ENCODE measurements at places on chromosomes 7 and 10.
A peak's percentile ranks its signal among the peaks of the same experiment; 100 is the strongest.

DNA sequence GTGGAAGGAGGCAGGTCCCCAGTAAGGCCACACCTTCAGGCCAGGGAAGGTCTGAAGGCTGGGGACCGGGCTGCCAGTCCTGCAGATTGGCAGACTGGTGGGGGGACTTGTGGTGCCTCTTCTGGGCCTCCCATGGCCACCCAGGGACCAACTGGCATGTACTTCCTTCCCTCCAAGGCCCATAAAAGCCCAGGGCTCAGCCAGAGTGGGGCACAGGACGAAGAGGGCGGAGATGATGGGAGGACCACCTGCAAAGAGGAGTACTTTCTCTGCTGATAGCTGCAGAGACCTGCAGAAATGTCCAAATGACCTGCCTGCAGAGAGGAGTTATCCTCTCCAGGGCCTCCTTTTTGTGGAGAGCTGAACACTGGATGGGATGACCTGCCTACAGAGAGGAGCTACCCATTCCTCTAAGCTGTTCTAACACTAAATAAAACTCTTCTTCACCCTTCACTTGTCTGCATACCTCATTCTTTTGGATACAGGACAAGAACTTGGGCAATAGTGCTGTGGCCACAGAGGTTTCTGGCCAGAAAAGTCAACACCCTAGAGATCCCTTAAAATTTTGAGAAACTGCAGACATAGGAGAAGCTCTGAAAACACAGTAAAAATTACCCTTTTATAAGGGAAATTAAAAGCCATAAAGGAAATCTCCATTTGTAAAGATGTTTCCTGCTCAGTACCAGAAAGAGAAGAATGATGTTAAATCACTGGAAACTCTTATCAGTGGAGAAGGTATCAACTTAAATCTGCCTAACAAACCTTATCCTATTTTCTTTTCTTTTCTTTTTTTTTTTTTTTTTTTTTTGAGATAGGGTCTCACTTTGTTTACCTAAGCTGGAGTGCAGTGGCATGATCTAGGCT is 20.7 kb upstream of the PRF1 start:
- no peak for DNase-seq

DNA sequence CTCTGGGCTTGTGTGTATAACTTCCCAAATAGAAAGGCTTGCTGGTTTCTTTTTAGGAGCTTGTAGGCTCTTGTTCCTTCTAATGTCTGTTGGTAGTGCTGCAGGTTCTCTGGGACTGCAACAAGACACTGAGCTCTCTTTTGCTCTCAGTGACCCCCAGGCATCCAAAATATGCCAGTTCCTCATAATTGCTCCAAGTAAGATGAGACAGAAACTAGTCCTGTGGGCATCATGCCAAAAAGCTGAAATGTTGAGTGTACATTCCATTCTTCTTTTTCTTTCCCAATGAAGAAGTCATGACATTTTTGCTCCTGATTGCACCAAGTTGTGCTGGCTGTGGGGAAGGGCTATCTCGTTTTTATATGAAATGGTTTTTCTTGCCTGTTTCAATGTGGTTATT is 7.1 kb upstream of the BTBD16 start:
- no peak for DNase-seq

- no peak for DNase-seq
Observed at GRCh38 chr10:59668096-59668495, 41.6 kb downstream of the SLC16A9 start.

GRCh38 chr10:72110673-72111401 is 22.5 kb upstream of the SPOCK2 start:
- DNase-seq = no peak

DNA sequence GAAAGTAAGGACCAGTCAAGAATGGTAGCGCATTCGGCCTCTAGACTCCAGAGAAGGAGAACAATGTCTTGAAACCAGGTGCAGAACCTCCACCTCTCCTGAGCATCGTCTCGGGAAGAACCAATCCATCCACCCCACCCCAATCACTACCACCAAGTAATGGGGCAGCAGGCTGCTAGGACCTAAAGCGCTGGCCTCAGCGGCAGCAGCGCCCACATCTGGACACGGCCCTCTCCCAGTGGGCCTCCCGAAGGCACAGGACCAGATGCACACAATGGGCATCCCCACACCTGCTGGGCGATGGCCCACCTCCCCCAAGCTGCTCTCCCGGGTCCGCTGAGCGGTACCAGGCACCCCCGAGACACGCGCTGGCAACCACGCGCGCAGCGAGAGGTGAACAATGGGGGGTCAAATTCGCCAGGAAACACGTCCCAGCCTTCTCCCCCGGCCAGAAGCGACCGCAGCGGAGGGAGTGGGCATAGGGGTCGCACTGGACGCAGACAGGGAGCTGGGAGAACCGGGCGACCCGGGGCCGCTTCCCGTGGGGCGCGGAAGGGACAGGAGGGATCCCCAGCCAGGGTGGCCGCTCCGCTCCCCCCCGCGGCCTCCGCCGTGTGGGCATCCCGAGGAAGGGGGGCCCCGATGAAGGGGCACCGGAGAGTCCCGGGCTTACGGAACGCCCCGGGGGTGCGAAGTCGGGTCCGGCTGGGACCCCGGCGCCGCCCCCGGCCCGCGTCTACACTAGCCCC is 506 bp downstream of the CTTNBP2 start:
- no peak for DNase-seq

DNA sequence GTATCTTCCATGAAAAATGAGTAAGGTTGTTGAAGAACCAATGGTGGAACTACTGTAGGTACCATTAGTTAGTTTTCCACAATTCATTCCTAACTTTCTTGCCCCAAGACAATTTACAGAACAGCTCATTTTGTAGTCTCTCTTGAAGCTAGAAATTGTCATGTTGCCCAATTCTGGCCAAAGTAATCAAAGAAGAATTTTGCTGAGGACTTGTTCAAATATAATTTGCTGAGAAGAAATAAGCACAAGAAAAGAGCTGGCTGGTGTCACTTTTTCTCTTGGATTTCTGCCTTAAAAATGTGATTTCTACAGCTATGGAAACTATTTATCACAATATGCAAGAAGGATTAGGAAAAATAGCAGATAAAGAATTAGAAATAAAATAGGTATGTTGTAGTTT is 199.2 kb upstream of the SEMA3A start:
- no peak for DNase-seq

- DNase-seq = no peak
Observed at GRCh38 chr7:36814311-36814710, 90.0 kb upstream of the AOAH start.

- no peak for DNase-seq
Observed at GRCh38 chr7:35747611-35748010, 52.7 kb upstream of the HERPUD2 start.

GRCh38 chr7:94511718-94512117 is 2.1 kb downstream of the CASD1 start:
- no peak for DNase-seq

- DNase-seq = no peak
Observed at GRCh38 chr10:62511656-62512055, 137.5 kb downstream of the ZNF365 start.

GRCh38 chr7:1512781-1513656 is 8.8 kb upstream of the INTS1 start:
- DNase-seq = peak; percentile 68

DNA sequence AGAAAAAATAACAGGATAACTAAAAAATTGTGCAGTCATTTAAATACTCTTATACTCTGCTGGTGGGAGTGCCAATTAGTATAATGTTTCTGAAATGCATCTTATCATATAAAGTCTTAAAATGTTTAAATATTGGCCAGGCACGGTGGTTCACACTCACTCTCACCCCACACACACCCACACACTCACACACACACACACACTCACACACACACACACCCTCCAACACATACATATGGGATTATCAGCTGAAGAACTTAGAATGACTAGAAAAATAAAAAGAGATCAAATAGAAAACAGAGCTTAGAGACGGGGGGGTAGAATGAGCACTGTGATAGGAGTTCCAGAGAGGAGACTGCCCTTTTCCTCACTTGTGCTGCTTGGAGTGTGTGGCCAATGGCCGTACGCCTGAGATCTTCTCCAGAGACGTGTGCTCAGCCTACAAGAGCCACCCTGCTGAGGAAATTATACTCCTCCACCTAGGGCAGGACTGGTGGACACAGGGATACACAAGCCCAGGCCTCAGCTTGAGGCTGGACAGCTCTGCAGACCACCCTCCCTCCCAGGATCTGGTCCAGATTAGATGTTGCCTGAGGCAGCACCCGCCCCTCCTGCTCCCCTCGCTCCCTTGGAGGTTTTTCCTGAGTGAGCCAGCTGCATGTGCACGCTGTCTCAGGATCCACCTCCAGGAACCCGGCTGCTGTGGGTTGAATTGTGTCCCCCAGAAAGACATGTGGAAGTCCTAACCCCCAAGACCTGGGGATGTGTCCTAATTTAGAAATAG is 26.5 kb upstream of the PRKAG2 start:
- no peak for DNase-seq

DNA sequence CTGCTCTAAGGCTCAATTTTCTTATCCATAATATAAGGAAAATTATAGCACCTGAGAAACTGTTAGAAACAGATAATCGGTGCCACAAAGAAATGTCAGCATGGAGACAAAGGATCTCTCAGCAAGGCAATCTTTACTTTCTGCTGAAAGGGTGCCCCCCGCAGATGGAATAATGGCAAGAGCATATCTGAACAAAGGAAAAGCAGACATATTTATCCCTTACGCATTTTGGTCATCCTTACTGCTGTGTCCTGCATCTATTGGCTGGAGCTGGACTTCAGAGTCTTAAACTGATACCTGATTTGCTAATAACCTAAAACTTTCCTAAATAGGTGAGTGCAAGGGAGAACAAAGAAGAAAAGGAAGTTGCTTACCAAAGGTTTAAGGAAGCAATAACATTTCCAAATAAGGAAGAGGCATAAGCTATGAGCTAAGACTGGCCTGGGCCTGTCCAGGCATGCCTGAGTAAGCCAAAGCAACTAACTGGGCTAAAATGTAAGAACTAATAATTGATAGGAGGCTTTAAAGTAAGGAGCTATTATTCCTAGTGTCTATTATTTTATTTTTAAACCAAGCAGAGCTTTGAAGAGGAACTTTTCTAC is 39.6 kb upstream of the ELMO1 start:
- no peak for DNase-seq

- DNase-seq = peak; percentile 96
Observed at GRCh38 chr7:87059525-87060287, at the start of gene ELAPOR2. Gene ELAPOR2, minus strand, starts transcription at chr7:87059654. Its CDS starts 141 bp downstream, at chr7:87059513.

- no peak for DNase-seq
Observed at GRCh38 chr7:19121977-19122588, 4.6 kb upstream of the TWIST1 start.

GRCh38 chr7:82114237-82114636 is 329.3 kb downstream of the CACNA2D1 start:
- no peak for DNase-seq

- DNase-seq = peak; percentile 42
Observed at GRCh38 chr7:92609921-92610518, 19.8 kb upstream of the FAM133B start.

- DNase-seq = no peak
Observed at GRCh38 chr7:45015313-45015712, 15.3 kb downstream of the CCM2 start.

DNA sequence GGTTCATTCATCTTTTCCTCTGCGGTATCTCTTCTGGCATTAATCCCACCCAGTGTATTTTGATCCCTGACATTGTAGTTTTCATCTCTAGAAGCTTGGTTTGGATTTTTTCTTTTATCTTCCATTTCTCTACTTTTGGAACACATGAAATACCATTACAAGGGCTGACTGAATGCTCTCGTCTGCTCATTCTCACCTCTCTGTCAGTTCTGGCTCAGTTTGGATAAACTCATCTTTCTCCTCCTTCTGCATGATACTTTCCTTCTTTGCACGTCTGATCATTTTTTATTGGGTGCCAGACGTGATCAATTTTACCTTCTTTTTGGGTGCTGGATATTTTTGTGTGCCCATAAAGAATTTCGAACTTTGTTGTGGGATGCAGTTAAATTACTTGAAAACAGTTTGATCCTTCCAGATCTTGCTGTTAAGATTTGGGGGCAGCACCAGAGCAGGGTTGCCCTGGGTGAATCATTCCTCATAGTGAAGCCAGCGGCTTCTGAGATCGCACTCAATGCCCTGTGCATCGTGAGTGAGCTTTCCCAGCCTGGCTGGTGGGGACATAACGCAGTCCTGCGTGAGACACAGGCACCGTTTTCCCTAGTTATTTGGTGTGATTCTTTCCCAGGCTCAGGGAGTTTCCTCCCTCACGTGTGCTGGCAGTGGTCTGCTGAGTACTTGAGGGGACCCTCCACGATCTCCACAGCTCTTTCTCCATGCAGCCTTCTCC is 53.8 kb downstream of the LHPP start:
- no peak for DNase-seq

- no peak for DNase-seq
Observed at GRCh38 chr7:31794851-31795344, 107.9 kb downstream of the PPP1R17 start.

DNA sequence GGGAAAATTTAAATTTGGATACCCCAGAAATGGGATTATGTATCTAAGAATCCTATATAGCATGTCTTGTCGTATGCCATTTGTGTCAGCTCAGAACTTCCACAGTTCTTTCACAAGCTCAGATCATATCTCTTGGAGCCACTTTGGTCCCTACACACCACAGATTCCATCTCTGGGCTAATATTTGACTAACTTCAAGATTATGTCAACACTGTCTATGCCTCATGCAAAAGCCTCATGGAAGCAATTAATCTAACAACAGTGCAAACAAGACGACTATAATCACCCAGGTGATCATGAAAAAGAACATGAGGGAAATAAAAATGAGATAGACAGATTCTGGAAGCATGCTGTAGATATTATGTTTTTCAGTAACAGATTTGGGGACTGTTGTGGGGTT is 189.1 kb downstream of the LRRTM3 start:
- DNase-seq = no peak

DNA sequence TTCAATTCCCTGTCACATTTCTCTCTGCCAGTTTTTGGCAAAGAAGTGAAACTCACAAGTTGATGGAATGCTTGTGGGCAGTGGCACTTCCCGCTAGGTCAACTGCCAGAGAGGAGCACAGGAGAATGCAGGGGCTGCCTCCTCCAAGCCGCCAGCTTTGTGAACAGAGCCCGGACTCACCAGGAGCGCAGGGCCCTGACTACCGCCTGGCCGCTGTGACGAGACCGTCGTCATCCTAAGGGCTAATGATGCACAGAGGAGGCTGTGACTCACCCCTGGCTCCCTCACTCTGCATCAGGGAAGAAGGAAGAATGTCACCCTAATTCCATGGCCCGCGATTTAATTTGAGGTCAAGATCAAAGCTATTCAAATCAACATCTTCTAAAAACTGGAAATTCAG is 123.9 kb downstream of the TAX1BP1 start:
- no peak for DNase-seq

GRCh38 chr10:17208476-17208875 is 7.0 kb upstream of the TRDMT1 start:
- DNase-seq = no peak

Measured in K562 (cell line).